ENCODE measurements at places on chromosomes 1 and 21.

- no peak for DNase-seq
Measured at GRCh38 chr1:157279138-157279801, 141.1 kb upstream of the ETV3 start.

DNA sequence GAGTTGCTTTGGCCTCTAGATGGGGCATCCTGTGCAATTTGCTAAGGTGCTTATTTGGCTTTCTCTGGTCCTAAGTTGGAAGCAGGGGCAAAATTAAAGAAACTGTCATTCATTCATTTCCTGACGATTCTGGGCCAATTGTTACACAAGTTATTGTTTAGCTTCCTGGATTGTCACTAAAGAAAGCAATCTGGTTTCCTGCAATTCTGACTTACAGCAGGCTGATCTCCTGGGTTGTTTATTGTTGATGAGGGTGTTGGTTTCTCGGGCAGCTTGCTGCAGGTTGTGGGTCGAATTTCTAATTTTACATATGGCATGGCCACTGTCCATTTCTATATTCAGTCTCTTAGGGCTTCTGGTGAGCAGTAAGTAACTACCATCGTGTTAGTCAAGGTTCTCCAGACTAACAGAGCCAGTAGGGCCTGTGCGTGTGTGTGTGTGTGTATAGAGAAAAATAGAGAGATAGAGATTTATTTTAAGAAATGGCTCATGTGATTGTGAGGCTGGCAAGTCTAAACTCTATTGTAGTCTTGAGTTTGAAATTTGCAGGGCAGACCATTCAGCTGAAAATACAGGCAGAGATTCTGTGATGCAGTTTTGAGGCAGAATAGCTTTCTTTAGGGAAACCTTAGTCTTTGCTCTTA is 30.4 kb downstream of the CTH start:
- DNase-seq = no peak

DNA sequence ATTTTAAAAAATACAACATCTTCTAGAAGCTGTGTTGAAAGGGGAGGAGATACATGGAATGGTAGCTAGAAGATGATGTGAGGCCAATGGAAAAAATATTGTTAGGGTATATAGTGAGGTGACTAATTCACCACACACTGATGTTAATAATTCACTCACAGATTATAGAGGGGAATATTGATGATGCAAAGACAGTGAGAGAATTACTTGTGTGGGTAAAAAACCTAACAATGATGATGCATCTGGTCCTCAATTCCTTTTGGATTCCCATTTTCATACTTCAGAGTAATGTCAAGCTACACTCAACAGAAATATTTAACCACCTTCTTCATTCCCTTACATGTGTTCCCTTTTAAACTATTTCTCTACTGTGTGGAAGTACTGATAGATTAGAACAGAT is 169.5 kb upstream of the DPYD start:
- DNase-seq = no peak

- DNase-seq = no peak
Measured at GRCh38 chr1:10866321-10867093, 70.1 kb upstream of the CASZ1 start.

DNA sequence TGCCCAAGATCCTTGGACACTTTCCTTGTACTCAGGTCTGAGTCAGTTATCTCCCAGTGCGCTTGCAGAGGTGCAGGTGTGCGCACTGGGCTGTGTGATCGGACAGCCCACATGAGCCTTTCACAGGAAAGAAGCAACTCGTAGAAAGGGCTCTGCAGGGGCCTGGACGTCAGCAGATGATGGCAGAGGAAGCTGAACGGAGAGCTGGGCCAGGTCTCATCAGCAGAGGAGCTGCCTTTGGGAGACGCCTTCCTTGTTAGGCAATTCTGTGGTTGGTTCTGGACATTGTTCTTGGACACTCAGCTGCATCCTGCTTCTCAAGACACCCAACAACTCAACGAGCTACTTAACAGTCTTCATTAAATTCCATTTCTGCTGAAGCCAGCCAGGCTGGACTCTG is 7.5 kb upstream of the PROK1 start:
- DNase-seq = no peak

GRCh38 chr1:167864392-167865032 is 49.4 kb downstream of the ADCY10 start:
- DNase-seq = no peak

DNA sequence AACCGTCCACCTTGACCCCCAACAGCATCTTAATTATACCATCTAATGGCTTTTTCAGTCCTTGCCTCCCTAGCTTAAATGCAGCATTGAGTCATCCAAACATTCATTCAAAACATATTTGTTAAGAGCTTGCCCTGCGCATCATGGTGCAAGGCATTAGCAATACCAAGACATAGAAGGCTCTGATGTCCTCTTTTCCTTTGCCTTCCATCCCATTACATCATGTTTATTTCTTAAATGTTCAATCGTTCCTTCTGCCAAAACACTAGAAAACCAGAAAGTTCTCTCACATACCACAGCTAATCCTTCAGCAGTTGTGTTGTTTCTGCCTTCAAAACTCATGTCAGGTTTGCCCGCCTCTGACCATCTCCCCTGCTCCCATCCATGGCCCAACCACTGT is 29.8 kb upstream of the VTCN1 start:
- DNase-seq = no peak

DNA sequence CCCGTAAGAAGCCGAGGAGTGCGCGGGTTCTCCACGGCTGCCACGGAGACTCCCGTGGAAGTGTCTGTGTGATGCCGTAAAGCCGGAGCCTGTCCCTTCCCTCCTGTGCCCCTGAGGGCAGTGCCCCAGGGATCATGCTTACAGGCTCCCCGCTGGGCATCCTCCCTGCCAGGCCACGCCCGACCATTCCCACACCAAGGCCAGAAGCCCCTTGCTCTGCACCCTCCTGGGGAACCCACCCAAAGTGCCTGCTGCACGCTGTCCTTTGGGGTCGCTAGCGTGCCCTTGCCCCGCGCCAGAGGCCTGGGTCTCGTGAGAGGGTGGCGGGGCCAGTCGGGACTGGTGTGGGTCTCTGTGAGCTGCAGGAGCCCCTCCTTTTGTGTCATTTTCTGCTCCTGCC is 228.5 kb upstream of the C1orf174 start:
- no peak for DNase-seq

GRCh38 chr1:179709841-179710329 is 33.2 kb upstream of the FAM163A start:
- no peak for DNase-seq

- DNase-seq = no peak
Measured at GRCh38 chr1:44086692-44087474, 31.7 kb upstream of the KLF17 start.

DNA sequence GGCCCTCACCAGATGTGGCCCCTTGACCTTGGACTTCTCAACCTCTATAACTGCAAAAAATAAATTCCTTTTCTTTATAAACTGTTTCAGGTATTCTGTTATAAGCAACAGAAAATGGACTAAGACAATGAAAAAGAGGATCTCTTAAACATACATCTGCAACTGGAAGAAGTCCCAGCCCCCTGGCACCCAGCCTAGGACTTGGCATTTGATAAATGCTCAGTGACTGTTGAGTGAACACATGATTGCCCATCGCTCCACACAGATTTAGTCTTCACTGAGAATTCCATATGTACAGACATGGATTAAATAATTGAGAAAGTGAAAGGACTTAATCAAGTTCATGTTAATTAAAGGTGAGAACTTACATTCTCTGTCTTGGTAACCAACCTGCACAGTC is 344.9 kb upstream of the RUNX1 start:
- no peak for DNase-seq

DNA sequence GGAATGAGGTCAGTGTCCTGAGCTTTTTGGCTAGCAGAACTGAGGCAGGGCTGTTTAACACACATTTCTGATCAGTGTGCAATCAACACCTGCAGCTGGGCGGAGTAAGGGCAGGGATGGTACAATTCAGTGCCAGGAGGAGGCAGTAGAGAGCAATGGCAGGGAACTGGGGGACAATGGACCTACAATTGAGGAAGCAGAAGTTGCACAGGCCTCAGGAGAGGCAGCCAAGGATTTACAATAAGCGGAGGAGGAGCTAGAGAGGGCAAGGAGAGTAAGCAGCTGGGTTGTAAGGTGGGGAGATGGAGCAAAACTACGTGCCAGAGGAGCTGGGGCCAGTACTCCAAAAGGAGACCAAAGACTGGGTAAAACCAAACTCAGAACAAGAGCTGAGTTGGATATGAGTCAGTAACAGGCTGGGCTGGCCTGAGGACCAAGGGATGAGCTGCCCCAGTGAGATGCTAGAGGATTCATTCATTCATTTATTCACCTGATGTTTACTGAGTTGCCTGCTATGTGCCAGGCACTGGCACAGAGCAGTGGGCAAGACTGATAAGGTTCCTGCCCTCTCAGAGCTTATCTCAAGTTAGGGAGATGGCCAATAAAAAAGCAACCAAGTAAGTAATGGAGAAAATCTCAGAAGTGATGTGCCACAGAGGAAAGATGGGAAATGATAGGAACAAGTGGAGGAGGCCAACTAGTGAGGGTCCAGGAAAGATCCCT is 10.4 kb upstream of the GALE start:
- DNase-seq = no peak

DNA sequence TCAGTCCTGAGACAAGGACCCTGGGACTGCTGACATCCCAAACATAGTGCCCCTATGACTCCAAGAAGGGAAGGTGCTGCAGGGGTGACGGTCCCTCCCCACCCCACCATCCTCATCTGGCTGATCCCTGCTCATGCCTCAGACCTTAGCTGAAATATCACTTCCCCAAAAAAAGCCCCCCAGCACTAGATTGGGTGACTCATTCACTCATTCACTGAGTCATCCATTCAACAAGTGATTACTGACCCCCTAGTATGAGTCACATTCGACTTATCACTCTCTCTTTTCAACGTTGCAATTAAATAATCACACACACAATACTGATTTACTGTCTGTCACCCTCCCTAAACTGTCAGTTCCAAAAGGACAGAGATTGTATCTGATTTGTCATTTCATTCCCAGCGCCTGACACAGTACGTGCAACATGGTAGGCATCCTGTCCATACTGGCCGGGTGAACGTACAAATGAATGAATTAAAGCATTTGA is 48.6 kb downstream of the HIVEP3 start:
- DNase-seq = no peak

- no peak for DNase-seq
Measured at GRCh38 chr1:219587801-219588561, 24.9 kb downstream of the ZC3H11B start.

DNA sequence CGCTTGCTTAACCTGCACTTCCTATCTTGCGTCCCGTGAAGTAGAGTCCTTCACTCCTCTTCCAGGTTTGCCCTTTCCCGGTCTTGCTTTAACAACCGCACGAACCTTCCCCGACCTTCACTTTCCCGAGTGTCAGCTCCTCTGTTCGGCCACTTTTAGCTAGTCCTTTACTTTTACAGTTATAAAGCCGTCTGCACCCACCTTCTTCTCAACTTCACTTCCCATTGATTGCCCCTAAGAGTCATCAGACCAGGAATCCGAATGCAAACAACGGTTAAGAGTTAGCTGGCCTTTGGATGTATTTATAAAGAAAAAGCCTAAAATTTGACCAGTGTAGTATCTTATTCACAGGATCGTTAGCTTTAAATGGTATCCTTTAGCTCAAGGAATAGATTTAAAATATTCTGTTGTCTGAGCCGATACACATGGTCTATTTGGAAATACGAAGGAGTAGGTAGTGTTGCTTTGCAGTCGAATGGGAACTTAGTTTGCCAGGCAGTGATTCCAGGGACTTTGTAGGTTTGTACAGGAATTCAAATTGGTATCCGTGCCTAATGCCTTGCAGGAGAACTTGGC is 1.4 kb downstream of the PPP2R5A start:
- DNase-seq = no peak

Measured in activated CD8-positive, alpha-beta memory T cell treated with anti-CD3 and anti-CD28 coated beads for 48 hours (primary cell).